AG09309 (cell line): ENCODE measurements at places on chromosomes 5 and 9.

DNA sequence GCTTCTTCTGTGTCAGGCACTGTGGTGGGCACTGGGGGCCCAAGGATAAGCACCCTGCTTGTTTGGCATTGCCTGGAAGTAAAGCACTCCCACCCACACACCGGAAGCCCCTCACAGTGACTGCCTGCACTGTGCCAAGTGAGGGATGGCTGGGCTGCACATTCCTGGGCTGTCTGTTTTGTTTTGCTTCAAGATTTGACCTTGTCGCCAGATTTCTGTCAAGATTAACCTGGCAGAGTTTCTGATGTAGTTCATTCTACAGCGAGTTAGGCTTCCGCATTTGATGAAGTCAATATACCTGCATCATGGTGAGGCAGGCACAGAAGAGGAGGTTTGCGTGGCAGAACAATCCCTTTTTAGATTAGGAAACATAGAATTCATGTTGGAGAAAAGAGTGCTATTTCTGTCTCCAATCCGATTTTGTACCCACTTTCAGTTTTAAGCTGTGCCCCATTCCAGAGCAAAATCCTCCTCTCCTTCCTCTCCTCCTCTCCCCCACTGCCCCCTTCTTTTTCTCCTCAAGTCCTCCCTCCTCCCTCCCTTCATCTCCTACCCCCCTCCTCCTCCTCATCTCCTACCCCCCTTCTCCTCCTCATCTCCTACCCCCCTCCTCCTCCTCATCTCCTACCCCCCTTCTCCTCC lies 14.4 kb upstream of the BOD1 start:
- no peak for DNase-seq

DNA sequence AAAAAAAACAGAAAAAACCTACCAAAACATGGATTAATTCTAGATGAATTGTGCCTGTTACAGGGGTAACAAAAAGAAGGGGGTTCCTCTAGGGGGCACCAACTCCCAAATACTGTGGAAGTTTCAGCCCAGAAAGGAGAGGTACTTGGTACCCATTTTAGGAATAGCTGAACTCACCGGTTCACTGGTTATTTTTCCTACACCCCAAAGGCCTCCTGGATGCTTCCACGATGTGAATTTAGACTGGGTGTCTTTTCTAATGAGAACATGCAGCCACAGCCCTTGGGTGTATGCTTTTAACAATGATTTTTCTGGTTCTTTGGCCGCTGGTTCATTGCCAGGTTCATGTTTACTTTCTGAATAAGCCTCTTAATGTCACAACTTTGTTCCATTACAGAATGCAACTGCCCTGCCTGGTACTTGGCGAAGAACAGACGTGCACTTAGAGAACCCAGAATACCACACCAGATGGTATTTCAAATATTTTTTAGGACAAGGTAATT lies 46.7 kb downstream of the GARNL3 start:
- no peak for DNase-seq

DNA sequence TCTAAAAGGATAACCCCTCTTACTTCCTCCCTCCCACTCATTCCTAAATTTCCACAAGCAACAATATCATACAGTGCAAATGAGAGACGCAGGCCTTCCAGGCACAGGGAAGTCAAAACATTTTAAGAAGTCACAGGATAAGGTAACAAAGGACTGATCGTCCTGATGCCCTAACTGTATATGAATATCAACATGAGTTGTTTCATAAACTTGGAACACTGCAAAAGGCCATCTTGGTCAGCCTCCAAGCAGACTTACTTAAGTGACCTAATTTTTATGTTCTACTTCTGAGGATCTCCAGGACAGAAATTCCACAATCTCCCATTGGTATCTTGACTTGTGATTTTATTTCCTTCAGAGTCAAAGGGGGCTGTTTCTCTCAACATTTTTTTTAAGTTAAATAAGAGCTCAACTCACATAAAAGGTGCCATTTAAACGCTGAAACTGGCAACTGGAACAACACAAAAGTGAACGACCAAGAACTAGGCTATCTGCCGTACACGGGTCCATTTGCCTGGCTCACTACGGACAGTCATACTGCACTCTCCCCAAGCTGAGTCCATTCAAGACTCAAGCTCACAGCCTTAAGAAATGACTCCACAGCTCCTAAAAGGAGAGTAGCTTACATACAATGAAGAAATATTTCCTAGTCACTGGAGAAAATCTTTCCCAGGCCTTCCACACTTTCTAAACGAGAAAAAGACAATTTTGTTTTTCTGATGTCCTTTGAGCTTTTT lies 71.3 kb downstream of the LHFPL2 start:
- DNase-seq: no peak

DNA sequence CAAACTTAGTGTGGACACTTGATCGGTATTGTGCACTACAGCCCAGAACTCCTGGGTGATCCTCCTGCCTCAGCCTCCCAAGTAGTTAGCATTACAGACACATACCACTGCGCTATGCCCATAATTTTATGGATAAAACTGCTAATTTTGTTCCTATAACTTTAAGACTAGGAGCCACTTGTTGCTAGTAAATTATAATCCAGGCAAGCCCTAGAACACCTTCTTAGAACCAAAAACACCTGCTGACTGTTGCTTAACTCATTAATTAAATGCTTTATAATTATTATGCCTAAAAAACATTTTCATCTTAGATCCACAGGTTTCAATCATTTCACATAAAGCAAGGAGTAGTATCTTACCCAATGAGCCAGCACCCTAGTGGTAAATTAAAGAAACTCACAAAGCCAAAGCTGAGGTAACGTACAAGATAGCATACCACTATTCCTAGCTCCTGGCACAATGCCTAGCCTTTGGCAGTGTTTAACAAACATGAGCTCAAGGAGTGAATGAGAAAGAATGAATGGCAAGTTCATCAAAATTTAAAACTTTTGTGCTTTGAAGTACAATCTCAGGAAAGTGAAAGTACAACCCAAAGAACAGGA lies 5.4 kb downstream of the MRPS27 start:
- no peak for DNase-seq

- DNase-seq: no peak
Measured at GRCh38 chr5:144017631-144018030, 152.8 kb downstream of the YIPF5 start.

- peak; percentile 28 for DNase-seq
Measured at GRCh38 chr5:97986069-97986468, 787.4 kb upstream of the RGMB start.

- no peak for DNase-seq
Measured at GRCh38 chr5:50441493-50441955, 436 bp upstream of the EMB start.

DNA sequence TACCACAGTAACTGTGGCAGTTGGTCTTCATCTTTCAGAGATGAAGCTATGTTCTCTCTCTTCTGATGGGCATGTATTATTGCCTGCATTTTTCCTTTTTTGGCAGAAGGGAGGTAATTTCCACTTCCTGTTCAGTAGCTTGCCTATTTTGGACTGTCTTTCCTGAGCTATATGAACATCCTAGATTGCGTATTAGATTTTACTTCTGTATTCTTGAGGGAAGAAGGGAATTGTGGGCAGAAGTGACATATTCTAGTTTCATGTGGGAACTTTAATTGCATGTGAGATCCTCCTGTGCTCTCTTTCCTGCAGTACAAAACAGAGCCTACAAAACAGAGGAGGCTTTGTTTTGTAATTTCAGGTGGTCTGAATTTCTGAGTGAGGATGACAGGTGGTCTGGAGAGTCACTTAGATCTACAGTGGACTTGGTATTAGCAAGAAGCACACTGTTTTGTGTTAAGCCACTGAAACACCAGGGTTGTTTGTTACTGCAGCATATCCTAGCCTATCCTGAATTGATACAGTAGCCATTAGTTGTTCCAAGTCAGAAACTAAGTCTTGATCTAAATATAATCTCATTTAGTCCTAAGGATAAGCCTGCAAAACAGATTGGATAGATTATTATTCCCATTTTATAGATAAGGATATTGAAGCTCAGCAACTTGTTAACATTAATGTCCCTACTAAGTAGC lies 68.1 kb downstream of the AOPEP start:
- no peak for DNase-seq

DNA sequence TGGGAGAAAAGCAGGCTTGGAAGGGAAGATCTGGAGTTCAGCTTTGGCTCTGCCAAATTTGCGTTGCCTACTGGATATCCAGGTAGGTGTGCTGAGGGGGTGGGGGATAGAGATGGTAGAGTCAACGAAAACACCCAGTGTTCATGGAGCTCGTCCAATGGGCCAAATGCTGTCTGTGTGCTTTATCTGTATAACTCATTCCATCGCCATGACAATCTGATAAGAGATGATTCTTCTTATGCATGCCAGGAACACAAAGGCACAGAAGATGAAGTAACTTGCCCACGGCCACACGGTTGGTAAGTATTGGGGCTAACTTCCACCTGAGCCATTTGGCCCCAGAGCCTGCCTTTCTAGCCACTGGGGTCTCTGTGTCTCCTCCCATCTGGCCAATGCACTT lies 53.2 kb downstream of the BOD1 start:
- no peak for DNase-seq

GRCh38 chr5:132674671-132675506 lies 1.1 kb downstream of the IL4 start:
- peak; percentile 91 for DNase-seq

DNA sequence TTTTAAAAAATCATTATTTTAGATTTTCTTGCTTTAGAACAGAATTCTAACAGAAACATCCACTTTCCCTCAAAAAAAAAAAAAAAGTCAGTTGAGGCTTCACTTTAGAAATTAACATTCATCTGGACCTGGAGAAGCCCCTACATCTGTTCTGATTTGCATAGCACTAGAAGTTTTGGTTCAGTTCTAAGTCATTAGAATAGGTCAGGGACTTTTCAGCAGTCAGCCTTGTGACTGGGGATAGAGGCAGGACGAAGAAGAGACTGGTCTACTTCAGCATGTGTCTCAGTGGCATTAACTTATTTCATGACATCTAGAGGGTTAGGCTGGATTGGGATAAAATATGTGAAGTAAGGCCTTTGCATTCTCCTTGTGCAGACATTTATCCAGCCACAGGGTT lies 215.8 kb upstream of the DAB2 start:
- no peak for DNase-seq

DNA sequence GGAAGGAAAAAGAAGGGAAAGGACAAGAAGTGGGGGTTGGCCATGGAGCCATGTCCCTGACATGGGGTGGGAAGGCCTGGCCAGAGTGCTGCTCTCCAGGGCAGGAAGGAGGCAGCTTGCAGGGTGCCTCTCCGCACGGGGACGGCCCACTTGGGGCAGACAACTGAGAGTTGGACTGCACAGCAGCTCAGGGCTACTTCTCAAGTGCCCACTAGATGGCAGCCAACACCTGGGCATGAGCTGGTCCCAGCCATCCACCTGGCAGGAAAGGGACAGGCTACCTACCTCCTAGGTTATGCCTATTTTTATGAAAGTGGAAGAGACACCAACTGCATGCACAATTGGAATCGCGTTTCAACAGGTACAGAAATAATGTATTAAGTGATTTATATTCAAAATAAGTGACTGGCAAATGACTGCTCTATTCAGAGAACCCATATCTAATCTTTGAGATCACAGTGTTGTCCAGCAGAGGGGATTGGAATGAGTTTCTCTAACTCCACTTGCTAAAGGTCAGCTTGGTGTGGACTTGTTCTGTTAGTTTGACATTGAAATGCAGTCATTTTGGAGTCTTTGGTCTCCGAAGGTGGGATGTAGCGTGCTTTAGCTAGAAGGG lies 113.4 kb downstream of the SYK start:
- no peak for DNase-seq

- no peak for DNase-seq
Measured at GRCh38 chr9:129542741-129543140, 78.2 kb downstream of the C9orf50 start.

DNA sequence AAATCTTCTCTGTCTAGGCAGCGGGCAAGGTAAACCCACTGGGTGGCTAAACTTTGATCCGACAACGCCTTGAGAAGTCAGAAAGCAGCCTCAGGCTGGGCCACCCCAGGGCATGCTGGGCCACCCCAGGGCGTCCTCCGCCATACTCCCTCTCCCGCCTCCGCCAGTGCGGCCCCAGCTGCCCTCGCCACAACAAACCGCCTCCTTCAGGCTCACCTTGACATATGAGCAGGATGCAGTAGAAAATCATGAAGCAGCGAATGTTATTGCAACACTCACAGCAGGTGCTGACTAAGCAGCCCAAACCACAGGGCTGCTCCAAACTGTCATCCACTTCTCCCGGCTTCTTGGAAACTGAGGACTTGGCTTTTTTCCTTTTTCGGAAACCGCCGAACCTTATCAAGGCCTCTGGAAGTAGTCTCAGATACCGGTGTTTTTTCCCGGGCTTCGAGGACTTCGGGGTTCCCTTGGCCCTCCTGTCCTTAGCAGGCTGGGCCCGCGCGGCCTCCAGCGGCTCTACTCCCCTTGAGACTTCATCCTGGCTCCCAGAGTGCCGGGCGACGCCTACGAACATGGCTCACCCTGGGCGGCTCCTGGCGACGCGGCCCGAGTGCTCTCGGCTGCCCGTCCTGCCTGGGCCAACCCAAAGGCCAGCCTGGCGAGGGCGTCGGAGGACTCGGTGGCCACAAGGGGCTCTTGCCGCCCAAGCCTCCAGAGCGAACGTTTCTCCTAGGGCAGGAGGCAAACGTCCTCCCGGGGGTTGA lies at the start of gene SLCO6A1:
TSS of gene SLCO6A1 (minus strand) at position 731 of the 764 bp plus-strand sequence. CDS start at position 574, 157 bp downstream.
- no peak for DNase-seq

DNA sequence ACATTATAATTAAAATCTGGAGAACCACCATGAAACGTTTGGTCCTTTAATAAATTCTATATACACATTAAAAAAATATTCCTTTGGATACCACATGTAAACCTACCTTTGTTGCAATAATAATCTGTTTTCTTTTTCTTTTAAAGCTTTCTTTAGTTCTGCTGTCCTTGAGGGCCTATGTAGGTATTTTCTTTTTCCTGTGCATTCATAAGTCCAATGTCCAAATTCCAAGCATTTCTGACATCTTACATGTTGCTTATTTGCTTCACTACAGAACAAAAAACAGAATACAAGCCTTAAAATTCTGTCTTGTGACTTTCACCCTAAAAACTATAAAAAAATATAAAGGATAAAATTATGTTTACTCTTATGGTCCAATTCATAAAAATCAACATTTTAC lies 19.7 kb downstream of the ZCCHC10 start:
- no peak for DNase-seq

DNA sequence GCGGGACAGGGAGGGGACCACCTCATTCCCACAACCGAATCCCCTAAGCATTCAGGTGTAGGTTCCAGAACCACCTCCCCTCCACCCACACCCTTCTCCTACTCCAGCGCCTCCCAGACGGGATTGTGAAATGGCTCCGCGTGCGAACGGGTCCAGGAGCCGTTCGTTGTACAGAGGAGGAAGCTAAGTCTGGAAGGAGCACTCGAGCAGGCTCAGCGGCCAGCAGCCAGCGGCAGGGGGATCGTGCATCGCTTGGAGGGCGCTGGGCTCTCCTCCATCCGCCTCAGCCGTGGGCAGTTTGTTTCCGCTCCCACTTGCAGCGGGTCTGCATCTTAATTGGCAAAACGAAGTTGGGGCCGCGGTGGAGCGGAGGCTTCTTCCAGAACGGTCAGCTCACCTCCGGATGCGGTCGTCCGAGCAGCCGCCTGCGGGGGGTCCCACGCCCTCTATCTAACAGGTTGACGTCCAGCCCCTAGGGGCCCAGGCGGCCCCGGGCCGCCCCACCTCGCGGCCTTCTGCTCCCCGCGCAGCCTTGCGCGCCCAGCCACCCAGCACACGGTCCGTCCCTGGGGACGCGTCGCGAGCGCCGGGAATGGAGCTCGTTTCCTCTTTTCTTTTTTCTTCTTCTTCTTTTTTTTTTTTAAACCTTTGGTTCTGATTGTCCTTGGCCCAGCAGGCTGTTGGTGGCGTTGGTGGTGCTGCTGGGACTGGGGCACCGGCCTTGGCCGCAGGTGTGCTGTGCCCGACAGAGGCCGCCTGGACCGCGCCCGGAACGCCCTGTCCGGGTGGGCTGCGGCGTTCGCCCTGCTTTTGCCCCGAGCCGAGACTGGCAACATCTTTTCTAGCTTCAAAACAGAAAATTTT lies 3.9 kb upstream of the BARX1 start:
- DNase-seq: no peak

GRCh38 chr9:4059437-4059836 lies 240.4 kb downstream of the GLIS3 start:
- DNase-seq: no peak
